ENCODE measurements at places on chromosomes 3 and 15. TPM values are rescaled to one million over a fixed set of nuclear protein-coding genes. Genes with fewer than 3 reads are reported as not detected.
A peak's percentile ranks its signal among the peaks of the same experiment; 100 is the strongest.

- DNase-seq: no peak
These were observed 3.6 kb upstream of the AGTR1 start for GRCh38 chr3:148694116-148694515.

DNA sequence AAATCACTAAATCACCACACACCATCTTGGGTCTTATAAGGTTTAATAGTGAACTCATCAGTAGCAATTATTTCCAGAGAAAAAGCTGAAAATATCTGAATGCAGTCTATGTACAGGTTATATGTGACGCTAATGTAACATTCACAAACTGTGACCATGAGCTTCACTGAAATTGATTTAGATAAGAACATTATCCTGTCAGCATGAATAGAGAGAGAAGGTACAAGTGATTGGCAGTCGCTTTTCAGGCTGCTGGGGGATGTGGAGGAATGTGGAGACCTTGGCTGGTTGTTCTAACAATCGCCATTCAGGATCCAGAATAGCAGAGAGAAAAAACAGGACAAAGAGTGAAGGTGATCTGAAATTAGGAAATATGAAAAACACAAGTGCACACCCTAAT is 98.1 kb downstream of the CADPS start:
- no peak for DNase-seq

DNA sequence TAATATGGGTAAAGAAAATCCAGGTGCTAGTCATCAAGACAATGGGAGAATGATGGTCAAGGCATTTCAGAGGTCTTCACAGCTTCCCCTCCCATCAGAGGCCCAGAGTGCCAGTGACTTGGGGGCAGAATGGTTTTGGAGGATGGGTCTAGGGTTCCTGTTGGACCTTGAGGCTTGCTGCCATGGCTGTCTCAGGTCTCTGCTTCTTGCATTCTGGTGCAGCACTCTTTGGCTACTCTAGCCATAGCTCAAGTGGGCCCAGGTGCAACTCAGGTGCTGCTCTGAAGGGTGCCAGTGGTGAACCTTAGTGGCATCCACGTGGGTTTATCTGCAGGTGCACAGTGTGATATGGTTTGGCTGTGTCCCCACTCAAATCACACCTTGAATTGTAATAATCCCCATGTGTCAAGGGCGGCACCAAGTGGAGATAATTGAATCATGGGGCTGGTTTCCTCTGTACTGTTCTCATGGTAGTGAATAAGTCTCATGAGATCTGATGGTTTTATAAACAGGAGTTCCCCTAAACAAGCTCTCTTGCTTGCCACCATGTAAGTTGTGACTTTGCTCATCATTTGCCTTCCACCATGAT is 48.5 kb upstream of the PEX5L start:
- DNase-seq: no peak

GRCh38 chr3:134527037-134527436 is 41.2 kb downstream of the CEP63 start:
- DNase-seq: peak; percentile 49

DNA sequence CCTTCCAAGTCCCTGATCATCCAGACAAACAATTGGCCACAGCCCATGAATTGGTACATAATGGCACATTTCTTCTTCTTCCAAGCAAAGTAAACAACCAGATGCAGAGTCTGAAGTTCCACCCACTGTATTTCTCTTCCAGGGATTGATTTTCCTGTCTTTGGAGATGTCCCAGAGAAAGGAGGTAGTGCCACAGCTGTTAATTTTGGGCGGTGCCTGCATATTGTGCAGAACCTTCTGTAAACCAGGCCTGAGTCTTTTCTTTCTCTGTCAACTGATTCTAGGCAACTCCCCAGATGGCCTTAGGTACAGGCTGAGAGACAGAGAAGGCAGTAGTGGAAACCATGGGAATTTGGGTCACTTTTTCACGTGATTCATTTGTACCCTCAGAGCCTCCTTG is 73.5 kb upstream of the TNIK start:
- DNase-seq: no peak

DNA sequence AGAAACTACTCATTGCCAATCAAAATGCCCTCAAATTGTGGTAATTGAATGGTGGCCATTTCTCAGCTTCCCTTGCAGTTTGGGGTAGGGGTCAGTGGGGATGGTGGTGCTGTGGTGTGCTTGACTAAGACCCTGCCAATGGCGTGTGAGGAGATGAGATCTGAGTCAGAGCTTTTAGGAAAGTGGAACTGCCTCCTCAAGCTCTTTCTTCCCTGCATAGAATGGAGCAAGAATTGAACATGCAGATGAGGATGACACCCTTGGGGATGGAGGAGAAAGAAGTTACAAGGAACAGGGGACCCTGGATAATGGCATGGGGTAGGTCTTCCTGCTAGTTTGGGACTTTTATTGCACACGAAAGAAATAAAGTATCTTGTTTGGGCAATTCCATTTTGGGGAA is 188.0 kb downstream of the PEX5L start:
- no peak for DNase-seq

- DNase-seq: no peak
These were observed 27.8 kb downstream of the SLC27A2 start for GRCh38 chr15:50209809-50210208.

GRCh38 chr3:128814060-128814459 is 65.4 kb upstream of the ACAD9 start:
- DNase-seq: no peak

DNA sequence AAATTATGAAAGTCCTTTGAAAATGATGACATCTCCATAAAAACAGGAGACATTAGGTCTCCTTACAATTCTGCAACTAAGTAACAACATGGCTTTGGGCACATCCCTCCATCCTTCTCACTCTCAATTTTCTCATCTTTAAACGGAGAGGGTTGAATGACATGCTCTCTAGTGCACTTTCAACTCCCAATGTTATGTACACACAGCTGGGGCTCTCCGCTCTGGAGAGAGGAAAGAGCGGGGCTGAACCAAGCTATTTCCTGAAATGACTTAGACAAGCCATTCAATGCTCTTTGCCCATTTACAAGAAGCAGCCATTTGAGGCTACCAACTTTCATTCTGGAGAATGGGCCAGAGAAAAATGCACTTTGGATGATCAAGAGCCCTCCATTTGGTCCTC is 144.2 kb upstream of the BNIP2 start:
- DNase-seq: no peak

- DNase-seq: no peak
These were observed 730.7 kb downstream of the SQOR start for GRCh38 chr15:46365572-46365971.

- peak; percentile 17 for DNase-seq
These were observed 29.4 kb upstream of the DUSP7 start for GRCh38 chr3:52085681-52086282.

- DNase-seq: no peak
These were observed 101.3 kb upstream of the NANOGP8 start for GRCh38 chr15:35186346-35186745.

DNA sequence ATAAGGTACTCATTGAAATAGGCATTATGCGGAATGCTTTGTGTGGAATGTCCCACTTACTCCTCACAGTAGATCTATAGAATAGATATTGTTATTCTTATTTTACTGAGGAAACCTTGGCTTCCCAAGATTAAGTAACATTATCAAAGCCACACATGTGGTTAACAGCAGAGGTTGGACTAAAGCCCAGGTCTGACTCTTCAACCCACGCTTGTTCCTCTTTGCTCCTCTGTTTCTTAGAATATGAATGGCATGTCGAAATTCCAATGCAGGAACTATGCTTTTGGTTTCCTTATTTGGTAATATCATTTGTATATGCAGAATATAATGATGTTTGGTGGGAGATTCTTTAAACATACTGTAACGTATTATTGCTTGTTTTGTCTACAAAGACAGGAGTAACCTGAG is 818.8 kb upstream of the LMCD1 start:
- DNase-seq: no peak

DNA sequence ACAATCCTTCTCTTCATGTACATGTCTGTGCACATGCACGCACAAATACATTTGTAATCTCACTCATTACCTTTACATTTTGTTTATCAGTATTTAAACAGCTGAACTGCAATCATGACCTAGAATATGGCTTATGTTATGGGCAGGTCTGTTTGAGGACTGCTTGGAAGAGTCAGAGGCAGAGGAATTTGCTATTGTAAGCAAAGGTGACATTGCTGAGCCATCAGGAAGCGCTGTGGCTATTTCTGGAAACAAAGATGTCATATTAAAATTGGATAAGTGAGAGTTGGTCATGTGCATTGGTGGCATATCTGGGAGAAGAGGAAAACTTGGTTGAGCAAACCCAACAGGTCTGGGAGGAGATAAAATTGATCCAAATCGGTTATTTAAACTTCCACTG is 41.6 kb downstream of the USF3 start:
- no peak for DNase-seq

DNA sequence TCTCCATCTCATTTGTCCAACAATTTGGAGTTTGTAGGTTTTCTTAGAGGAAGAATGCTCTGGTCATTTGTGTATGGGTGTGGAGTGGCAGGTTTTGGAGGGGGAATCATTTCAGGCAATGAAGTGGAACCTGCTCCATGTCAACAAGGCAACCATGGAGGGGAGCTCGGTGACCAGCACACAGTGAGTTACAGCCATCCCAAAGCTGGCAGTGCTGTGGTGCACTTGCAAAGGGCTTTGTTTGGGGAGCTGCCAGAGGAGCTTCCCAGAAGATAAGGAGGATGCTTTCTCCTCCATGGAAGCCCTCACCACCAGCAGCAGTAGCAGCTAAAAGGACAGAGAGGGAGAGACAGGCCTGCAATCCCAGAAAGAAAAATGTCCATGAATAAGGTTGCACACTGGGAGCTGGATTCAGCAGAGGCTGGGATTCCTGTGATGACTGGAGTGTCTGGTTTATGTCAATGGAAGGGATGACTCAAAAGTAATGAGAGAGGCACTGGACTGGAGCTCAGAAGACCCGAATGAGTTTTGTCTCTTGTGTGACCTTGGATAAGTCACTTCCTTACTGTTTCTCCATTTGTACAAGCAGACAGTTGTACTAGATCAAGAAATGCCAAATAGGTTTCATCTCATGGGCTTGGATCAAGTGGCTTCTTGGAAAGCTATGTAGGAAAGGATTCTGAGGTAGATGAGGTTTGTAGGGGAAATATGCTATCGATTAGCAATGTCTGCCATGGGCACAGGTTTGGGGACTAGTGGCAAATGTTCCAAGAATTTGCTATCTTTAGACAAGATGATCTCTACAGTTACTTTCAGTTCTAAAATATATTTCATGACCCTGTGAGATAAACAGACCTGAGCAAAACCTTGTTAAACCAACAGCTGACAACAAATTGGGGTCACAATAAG is 27.2 kb upstream of the UBE2Q2 start:
- no peak for DNase-seq

DNA sequence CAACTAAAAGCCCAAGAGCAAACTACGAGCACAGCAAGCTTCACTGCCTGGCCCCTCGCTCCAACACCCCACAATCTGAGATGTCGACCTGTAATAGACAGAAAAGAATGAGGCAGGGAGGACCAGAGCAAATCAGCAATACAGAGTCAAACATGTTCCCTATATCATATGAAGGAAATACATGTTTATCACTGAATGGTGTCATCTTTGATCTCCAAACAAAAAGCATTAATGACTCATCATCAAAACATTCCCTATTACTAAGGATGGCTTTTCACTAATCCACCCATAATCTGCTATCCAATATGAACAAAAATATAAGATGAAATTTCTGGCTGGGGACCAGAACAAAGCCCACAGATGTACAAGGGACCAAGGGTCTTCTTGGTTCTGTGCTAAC is 34.7 kb downstream of the MYO5A start:
- no peak for DNase-seq

DNA sequence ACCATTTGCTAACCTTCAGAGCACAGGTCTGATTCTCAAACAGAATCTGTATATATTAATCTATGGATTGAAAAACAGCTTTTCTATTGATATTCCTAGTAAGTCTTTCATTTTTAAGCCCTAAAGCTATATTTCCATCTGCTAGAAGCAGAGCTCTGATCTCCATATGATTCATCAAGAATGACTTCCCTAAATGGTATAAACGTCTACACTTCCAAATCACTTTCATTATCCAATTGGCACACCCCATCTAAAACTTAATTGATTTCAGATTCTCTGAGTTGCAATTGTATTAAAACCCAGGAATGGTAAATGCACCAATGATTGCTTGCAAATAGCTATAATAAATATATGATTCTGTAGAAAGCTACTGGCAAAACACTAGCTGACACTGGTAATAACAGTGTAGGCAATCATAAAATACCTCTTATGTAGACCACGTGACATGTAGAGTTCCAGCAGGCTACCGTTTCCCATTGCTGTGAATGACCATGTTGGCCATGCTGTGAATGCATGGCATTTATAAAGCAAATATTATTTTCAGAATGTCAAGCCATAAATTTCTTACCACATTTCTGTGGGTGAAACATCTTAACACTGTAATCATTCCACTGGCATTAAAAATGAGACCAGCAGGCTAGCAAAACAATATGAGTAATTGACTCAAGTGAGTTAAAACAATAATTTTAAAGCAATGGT is 226.0 kb downstream of the ZMAT3 start:
- DNase-seq: no peak

- DNase-seq: peak; percentile 38
These were observed 31.1 kb downstream of the CYFIP1 start for GRCh38 chr15:22949074-22949547.

GRCh38 chr3:69161587-69162307 is 39.4 kb upstream of the LMOD3 start:
- DNase-seq: peak; percentile 38

DNA sequence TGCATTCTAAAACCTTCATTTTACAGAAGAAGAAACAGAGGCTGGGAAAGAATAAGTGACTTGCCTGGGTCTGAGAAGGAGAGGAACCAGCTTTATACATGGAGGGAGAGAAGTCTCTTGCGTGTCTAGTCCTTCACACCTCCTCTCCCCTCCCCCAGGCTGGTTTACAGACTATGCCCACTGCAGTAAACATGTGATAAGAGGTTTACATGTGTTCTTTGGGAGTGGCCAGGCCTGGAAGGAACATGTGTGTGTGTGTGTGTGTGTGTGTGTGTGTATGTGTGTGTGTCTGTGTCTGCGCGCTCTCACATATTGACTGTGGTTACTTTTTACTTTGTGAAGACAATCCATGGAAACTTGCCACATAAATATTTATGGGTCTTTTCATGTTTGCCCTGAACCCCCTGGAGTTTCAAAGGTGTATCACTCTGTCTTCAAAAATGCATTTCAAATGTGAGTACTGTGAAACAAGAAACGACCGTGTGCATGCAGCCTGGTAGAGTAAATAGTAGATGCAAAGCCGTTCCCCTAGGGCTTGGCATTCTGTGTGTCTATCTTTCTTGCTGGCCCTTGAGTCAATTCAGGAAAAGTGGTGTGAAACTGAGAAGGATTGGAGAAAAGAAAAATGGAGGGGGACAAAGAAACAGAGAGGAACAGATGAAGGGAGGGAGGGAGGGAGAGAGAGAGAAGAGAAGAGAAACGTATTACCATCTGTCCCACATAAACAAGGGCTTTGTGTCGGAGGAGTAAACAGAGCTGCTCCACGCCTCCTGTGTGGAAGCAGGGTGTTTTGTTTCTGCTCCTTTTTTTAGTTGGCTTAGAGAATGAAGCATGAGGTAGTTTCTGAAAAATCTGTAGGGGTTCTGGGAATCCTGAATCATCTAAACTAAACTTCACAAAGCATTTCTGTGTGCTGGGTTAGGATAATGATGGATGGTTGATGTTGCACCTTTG is 51.7 kb downstream of the CLDN11 start:
- DNase-seq: peak; percentile 7

- no peak for DNase-seq
These were observed 17.4 kb upstream of the MKRN3 start for GRCh38 chr15:23548071-23548470.

GCHFR gene
- 41.1 TPM for total RNA-seq

TEX55 gene
- not detected for total RNA-seq

TUSC2 gene
- 17.1 TPM for total RNA-seq

ANKUB1 gene
- not detected for total RNA-seq

CCDC54 gene
- total RNA-seq: not detected

APPL1 gene
- total RNA-seq: 39.4 TPM

MRPS22 gene
- 80.6 TPM for total RNA-seq

NANOGP8 gene
- total RNA-seq: not detected

GABRR3 gene
- total RNA-seq: not detected

All from activated CD4-positive, alpha-beta T cell treated with anti-CD3 and anti-CD28 coated beads for 36 hours (primary cell).